Mesenteric fat pad (tissue), 1 donor: ENCODE measurements at places on chromosomes 11 and 22. TPM values are rescaled to one million over a fixed set of nuclear protein-coding genes. Genes with fewer than 3 reads are reported as not detected.

- no peak for DNase-seq
Observed at GRCh38 chr11:126408901-126409619, 53.6 kb downstream of the ST3GAL4 start.

- DNase-seq: no peak
Observed at GRCh38 chr11:3950996-3951660, 95.7 kb downstream of the STIM1 start.

GRCh38 chr11:48154151-48154550 lies 62.5 kb upstream of the OR4B1 start:
- DNase-seq: no peak

GRCh38 chr22:45516163-45516562 lies 13.5 kb downstream of the FBLN1 start:
- no peak for DNase-seq

OR2AG1 gene
- total RNA-seq: not detected

PIH1D2 gene
- total RNA-seq: 1.5 TPM
